ENCODE measurements at places on chromosomes 5 and 9.

- peak; percentile 39 for DNase-seq
These were observed 19.5 kb upstream of the B4GALT1 start for GRCh38 chr9:33186457-33187168.

- DNase-seq, result no peak
These were observed 186.4 kb downstream of the EPB41L4A start for GRCh38 chr5:112232667-112233066.

DNA sequence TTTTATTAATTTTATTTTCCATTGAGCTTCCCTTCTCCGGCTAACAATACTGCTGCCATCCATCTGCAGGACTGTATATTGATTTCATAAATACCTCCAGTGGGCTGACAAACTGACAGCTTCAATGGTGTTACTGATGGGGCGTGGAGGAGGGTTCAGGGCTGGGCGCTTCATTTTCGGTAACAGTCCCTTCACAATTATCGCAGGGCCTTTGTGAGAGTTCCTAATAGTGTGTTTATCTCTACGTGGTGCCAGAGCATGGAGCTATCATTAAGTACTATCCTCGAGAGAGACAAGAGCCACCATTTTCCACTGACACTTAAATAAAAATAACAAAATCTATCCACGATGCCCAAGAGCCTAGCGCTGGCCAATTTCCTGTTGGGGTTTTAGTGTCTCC is 307.0 kb upstream of the PANK3 start:
- no peak for DNase-seq

- no peak for DNase-seq
These were observed 119.7 kb downstream of the FANCC start for GRCh38 chr9:95197692-95198271.

DNA sequence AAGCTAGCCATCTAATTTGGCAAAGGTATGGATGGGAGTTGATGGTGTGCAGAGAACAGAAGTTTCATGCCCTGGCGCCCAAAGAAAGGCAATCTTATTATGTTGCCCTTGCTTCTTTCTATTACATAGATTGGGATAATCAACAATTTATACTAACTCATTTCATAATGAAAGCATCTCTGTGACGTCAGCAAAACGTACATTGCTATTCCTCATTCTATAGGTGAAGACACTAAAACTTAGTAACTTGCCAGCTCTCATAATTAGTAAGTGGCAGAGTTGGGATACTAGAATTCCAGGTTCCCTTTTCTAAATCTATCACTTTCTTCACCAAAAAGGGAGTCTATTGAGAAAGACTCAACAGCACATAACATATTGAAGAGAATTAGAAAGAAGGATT is 374.8 kb downstream of the NR2F1-AS1 start:
- no peak for DNase-seq

- DNase-seq, result no peak
These were observed 46.1 kb downstream of the MRPL36 start for GRCh38 chr5:1753490-1753889.

- peak; percentile 84 for DNase-seq
These were observed 161.1 kb downstream of the TARS1 start for GRCh38 chr5:33601881-33602280.

- no peak for DNase-seq
These were observed 294.5 kb downstream of the EBF1 start for GRCh38 chr5:158805195-158805594.

DNA sequence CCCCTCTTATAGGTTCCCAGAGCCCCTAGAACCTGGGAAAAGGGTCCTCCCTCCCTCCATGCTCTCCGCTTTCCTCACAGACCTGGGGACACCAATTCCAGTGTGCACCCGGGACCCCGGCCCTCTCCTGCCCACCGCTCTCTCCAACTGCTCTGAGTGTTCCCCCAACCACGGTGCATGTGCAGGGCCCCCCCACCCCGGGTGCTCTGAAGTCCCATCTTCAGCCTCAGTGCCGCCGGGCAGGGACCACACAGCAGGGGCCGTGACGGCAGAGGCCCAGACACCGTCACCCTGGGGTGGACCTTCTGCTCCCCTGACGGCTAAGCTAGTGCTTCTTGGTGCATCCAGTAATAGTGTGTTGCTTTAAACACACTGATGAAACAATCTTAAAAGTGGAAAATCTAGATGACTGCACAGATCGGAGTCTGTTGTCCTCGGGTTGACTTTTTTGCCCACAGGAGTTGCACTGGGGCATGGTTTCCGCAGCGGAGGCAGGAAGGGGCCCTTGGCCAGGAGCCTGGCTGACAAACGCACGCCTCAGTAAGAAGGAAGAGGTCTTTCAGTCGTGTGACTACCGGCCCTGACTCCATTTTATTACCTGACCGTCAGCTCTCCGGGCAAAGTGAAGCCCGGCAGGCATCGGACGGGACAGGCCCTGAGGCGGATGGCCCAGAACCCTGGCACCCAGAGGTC is 36.2 kb upstream of the SLC6A3 start:
- DNase-seq, result no peak

DNA sequence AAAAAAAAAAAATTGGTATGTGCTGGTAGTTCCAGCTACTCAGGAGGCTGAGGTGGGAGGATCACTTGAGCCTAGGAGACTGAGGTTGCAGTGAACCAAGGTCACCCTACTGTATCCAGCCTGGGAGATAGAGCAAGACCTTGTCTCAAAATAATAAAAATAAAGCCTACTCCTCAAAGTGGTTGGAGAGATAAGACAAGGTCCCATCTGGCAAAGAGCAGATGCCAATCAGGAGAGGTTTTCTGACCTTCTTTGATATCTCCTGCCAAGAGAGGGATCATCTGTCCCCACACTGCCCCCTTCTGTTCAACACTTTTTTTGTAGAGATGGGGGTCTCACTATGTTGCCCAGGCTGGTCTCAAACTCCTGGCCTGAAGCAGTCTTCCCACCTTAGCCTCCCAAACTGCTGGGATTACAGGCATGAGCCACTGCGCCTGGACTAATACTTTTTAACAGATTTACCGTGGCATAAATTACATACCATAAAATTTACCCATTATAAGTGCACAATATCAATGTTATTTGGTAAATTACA is 64.7 kb downstream of the SH3PXD2B start:
- DNase-seq, result no peak

- peak; percentile 54 for DNase-seq
These were observed 279.7 kb downstream of the EBF1 start for GRCh38 chr5:158819840-158820620.

- DNase-seq, result peak; percentile 53
These were observed 157.5 kb downstream of the COL23A1 start for GRCh38 chr5:178432421-178433272.

GRCh38 chr5:41009232-41009631 is 61.9 kb downstream of the MROH2B start:
- DNase-seq, result peak; percentile 87

DNA sequence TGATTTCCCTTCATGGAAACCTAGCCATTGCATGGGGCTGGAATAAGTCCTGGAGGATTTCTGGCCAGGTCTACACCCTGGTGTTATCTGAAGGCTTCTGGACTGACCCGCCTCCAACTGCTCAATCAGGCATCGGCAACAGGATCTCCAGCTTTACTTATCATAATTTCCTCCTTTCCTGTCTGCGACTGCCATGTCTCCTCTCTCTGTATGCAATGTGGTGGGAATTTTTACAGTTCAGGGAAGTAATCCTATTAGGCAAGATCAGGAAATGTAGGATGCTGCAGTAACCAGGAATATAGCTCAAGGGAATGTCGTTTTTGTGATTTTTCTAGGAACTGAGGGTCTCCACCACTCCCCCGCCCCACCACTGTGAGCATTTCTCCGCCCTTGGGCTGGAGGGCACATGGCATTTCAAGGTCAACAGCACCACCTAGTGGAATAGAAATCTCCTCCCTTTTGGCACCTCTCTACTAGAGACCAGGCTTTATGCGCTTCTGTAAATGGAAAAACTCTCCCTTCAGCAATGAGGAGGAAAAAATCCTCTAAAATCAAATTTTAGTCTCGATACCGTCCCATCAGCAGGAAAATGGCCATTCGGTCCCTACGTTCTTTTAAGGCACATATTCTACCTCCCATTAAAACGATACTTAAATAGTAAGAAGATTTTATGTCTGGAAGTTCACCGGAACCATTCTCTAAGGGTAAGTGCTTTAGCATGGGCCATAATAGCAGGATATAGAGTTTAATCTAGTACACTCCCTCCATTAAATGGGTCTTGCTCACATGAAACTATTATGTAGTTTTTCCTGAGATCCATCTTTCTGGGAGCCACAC is 93.0 kb downstream of the YTHDC2 start:
- DNase-seq, result peak; percentile 54

DNA sequence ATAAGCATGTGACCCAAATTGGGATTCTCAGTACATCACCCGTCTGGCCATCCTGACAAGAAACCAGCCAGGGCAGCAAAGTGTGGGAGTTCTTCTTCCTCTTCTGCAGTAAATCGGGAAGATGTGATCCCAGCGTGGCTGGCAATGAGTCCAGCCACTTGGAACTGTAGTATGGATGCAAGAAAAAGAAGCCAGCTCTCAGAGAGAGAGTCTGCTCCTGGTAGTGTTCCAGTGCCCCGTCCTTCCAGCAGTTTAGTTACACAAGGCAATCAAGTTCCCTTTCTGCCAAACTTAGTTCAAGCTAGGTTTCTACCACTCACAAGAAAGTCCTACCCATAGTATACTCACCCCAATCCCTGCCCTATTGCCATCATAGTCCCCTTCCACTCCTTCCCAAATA is 65.6 kb downstream of the CDK5RAP2 start:
- DNase-seq, result no peak

DNA sequence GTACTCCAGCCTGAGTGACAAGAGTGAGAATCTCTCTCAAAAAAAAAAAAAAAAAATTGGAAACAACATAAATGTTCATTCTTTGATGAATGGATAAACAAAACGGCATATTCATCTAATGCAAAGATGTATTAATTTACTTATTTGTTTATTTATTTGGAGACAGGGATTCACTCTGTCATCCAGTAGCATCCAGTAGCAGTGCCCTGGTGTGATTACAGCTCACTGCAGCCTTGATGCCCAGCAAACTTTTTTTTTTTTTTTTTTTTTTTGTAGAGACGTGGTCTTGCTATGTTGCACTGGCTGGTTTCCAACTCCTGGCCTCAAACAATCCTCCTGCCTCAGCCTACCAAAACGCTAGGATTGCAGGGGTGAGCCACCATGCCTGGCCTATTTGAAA is 24.4 kb downstream of the OR2V2 start:
- no peak for DNase-seq

- DNase-seq, result no peak
These were observed 261.3 kb downstream of the PIK3R1 start for GRCh38 chr5:68476854-68477253.

GRCh38 chr9:37281541-37281940 is 141.0 kb upstream of the GRHPR start:
- peak; percentile 51 for DNase-seq

- DNase-seq, result no peak
These were observed 24.7 kb downstream of the DNAJA1 start for GRCh38 chr9:33049680-33050361.

DNA sequence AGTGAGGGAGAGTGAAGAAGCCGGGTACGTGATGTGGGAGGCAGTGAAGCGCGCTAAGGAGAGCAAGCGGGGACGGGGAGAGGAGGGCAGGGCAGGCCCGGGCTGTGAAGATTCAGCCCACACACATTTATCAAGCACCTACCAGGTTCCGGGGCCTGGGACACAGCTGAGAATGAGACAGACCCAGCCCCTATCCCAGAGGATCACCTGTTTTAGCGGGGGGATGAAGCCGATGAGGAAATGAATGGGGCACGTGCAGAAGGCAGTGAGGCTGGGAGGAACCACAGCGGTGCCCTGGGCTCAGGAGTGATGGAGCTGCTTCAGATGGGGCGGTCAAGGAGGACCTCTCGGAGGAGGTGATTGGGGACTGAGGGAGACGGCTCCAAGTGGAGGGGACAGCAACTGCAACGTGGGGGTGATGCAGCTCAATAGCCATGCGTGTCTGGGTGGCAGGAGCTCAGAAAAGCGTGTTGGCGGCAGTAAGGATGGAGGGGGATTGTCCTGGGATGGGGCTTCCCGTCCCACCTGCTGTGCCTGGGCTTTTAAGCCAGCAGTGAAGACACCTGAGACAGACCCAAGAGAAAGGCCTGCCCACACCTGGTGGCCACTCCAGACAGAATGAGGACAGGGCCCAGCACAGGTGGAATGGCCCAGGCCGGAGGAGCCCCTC is 77.5 kb upstream of the UNC5A start:
- DNase-seq, result no peak

DNA sequence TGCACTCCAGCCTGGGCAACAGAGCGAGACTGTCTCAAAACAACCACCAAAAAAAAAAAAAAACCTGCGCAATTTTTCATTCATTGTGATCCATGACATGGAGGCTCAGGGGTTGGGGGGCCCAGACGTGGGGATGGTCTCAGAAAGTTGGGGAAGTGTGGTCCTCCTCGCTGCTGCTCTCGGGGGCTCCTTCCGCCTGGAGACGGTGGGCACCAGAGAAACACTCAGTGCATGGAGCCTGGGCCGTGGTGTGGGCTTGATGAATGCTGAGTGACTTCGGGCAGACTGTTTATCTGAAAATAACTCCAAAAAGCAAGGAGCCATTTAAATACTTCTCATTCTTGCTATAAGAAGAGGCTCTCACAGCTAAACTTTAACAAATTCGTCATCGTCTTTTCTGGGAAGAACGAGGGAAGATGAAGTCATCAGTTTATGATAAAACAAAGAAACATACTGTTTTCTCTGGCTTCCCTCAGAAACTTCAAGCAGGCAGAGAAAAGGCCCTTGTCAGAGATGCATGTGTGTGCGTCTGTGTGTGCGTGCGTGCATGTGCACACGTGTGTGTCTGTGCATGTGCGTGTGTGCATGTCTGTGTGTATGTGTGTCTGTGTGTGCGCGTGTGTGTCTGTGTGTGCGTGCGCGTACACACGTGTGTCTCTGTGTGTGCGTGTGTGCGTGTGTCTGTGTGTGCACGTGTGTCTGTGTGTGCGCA is 35.0 kb downstream of the RASGEF1C start:
- peak; percentile 76 for DNase-seq

GRCh38 chr9:99002706-99003105 is 59.0 kb downstream of the COL15A1 start:
- DNase-seq, result no peak

Data from kidney tubule cell (primary cell).